ENCODE measurements at places on chromosomes 3 and 15.

DNA sequence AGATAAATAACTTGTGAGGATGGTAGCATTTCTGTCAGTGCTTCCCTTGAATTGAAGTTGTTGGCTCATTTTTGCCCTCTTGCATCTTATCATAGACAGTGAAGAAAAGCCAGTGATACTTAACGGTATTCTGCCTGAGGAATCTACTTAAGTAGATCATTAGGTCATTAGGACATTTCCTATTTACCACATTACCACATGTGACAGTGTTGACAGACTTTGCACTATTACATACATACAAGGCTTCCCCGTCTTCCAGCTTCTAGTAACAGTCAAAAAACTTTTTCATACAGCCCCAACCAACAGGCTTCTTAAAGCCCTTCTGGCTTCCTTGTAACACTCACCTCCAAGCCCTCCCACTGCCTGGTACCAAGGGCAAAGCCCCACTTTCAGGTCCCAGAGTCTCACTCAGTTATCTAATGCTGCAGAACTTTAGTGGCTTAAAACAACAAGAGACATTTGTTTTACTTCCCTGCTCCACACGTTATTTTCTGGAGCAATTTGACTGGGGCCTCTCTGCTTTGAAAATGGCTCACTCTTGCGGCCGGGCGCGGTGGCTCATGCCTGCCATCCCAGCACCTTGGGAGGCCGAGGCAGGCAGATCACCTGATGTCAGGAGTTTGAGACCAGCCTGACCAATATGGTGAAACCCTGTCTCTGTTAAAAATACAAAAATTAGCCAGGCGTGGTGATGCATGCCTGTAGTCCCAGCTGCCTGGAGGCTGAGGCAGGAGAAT, 40.0 kb downstream of the ASB7 start:
- no peaks in the 10 kb centered on the region for H3K27me3 ChIP-seq
- H3K4me3 ChIP-seq = no peak overlapping the region
- no peaks in the 10 kb centered on the region for H3K36me3 ChIP-seq
- peak overlapping the region; percentile 49 for H3K27ac ChIP-seq

GRCh38 chr15:46232471-46232870, 597.6 kb downstream of the SQOR start:
- no peak overlapping the region for H3K4me3 ChIP-seq
- no peaks in the 10 kb centered on the region for H3K36me3 ChIP-seq
- no peaks in the 10 kb centered on the region for H3K4me1 ChIP-seq
- DNase-seq = no peak

GRCh38 chr15:33621141-33621540, 310.4 kb downstream of the RYR3 start:
- peaks cover 49% of the 10 kb centered on the region for H3K27me3 ChIP-seq
- H3K4me1 ChIP-seq = no peaks in the 10 kb centered on the region
- no peak for DNase-seq
- peaks cover 1% of the 10 kb centered on the region for H3K36me3 ChIP-seq

DNA sequence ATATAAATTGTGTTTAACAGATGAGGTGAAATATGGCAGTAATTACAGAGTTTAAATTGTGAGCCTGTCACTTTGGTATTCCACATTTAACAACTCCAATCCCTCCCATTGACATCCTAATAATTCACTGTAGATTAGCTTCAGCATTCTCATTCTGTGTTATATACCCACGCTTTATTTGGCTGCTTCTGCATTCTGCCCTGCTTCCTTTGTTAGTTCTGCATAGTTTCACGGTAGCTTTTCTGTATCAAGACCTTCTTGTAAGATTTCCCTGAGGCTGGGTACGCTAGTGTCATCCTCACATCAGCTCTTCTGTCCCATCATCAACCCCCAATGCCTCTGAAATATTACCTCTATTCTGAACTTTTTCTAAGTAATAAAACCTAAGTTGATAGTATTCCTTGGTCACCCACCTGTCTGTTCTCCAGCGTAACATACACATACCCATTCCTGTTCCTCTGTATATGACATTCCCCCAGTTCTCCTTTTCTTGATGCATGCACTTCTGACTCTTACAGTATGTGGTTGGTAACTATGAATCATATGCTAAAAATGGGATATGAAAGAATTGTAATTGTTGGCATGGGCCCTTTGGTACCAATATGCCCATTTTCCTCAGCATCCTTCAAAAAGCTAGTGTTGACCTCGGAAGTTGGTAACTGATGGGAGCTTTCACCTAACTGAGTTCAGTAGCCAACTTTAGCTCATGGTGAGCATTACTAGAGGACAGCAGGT, 171.2 kb downstream of the KLHL25 start:
- peaks cover 54% of the 10 kb centered on the region for H3K4me1 ChIP-seq
- no peaks in the 10 kb centered on the region for H3K27me3 ChIP-seq
- H3K36me3 ChIP-seq = peaks cover 8% of the 10 kb centered on the region
- H3K27ac ChIP-seq = no peak overlapping the region
- DNase-seq = no peak
- H3K4me3 ChIP-seq = peak overlapping the region; percentile 82

DNA sequence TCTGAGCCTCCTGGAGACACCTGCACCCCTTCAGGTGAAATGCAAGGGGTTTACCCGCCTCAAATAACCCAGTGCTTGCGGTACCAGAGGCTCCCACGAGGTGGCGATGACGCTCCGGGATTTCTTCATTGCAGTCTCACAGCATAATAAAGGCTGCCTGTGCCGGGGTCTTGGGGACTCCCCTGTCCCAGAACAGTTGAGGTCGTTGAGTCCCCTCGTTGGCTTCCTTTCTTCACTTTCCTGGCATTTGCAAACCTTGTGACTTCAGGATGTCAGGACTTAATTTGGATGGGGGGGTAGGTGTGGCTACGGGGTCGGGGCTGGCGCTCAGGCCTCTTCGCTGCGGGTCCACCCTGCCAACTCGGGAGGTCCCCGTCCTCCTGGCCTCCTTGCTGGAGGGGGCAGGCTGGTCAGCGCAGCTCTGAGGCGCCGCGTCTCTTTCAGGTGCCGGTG, 1.3 kb downstream of the GNAT1 start:
- H3K4me1 ChIP-seq = peaks cover 9% of the 10 kb centered on the region
- H3K27me3 ChIP-seq = peaks cover 5% of the 10 kb centered on the region
- peak; percentile 77 for DNase-seq
- H3K4me3 ChIP-seq = peak overlapping the region; percentile 49
- H3K36me3 ChIP-seq = no peaks in the 10 kb centered on the region

Measured in T-helper 17 cell (primary cell).